Islet precursor cell (in vitro differentiated cells): ENCODE measurements at places on chromosomes 5 and 9.

- DNase-seq: no peak
Measured at GRCh38 chr5:122367456-122367855, 55.4 kb downstream of the SNCAIP start.

- no peak for DNase-seq
Measured at GRCh38 chr5:100872408-100873190, 30.5 kb downstream of the ST8SIA4 start.

- no peak for DNase-seq
Measured at GRCh38 chr5:158050421-158050820, 191.5 kb upstream of the CLINT1 start.

- DNase-seq: no peak
Measured at GRCh38 chr5:64144425-64145215, 21.0 kb upstream of the RNF180 start.

DNA sequence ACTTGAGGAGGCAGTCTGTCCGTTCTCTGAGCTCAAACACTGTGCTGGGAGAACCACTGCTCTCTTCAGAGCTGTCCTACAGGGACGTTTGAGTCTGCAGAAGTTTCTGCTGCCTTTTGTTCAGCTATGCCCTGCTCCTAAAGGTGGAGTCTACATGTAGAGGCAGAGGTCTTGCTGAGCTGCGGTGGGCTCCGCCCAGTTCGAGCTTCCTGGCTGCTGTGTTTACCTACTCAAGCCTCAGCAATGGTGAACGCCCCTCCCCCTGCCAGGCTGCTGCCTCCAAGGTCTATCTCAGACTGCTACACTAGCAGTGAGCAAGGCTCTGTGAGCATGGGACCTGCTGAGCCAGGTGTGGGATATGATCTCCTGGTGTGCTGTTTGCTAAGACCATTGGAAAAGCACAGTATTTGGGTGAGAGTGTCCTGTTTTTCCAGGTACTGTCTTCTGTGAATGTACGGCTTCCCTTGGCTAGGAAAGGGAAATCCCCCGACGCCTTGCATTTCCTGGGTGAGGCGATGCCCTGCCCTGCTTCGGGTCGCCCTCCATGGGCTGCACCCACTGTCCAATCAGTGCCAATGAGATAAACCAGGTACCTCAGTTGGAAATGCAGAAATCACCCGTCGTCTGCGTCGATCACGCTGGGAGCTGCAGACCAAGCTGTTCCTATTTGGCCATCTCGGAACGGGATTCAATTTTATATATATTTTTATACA is 58.5 kb downstream of the CNTRL start:
- DNase-seq: peak; percentile 74

- DNase-seq: peak; percentile 63
Measured at GRCh38 chr5:143543358-143544255, 140.1 kb upstream of the NR3C1 start.

GRCh38 chr9:133687856-133688761 is 50.0 kb downstream of the SARDH start:
- no peak for DNase-seq

GRCh38 chr9:123617286-123617685 is 261.3 kb downstream of the CRB2 start:
- no peak for DNase-seq

- peak; percentile 96 for DNase-seq
Measured at GRCh38 chr5:57889558-57889957, 406.9 kb upstream of the ACTBL2 start.

DNA sequence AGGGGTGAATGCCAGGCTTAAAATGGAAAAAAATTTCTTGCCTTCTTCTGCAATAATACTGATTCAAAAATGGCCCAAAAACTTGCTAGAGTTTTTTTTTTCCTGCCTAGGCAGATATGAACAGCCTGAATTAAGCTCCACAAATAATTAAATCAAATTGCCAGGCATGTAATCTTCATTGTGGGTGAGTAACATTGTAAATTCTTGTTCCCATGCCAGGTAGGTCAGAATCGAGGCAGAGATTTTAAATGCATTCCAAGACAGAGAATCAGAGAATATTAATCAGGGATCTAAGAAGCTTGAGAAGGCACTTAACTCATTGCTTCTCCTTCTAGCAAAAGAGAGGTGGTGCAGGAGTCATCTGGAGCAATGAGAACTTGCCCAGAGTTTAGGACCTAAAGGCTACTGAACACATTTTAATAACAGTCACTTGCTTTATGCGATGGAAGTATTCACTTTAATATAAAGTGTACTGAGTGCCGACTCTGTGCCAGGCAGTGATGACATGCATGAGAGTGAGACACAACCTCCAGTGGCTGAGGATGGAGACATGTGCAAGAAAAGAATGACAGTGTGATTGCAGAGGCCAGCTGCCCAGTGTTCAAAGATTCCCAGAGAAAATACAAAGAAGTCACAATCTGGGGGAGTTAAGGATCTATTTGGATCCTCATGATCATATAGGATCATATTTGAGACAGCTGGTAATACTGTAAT is 102.3 kb downstream of the APBA1 start:
- DNase-seq: no peak

GRCh38 chr9:120362446-120362845 is 217.5 kb downstream of the CDK5RAP2 start:
- DNase-seq: no peak

- DNase-seq: no peak
Measured at GRCh38 chr5:85663708-85664031, 954.1 kb upstream of the COX7C start.

DNA sequence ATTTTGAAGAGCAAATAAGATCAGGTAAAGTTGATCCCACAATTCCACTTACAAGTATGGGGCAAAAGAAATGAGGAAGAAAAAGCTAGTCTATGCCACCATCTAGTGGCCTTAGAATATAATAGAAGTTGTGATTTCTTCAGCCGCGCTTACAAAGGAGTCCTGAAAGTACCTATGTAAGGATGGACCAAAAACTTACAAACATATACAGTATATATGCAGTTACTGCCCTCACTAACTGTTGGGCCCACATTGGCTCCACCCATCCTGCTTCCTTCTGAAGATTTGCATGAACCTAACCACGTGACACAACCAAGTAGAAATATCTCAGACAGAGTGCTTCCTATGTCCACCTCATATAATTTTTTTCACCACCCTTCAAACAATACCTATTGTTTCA is 11.7 kb upstream of the OR13D1 start:
- no peak for DNase-seq

DNA sequence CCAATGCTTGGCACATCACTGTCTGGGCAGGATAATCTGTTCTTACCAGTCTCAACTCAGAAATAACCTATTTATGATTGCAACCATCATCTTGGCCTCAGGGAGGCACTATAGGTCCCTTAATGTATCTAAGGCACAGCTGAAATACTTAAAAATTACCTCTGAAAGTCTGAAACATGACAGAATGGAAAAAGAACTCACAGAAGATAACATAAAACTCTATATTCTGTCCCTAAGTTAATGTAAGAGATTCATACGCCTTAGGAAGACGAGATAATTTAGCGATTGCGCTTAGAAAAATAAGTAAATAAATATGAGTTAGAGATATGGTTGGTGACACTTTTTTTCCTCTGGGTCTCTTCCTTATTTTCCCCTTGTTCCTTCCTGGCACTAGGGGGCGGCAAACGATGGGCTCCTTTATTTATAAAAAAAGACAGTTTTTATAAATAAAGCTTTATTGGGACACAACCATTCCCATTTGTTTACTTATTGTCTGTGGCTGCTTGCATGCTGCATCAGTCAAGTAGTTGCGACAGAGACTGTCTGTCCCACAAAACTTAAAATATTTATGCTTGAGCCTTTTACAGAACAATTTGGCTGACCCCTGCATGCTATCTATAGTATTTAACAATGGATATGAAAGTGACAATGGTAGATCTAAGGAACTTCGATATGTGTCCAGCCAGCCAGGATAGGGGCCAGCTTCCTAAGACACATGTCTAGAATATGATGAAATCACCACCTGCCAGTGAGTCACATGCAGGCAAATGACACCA is 79.6 kb downstream of the PDE4D start:
- DNase-seq: no peak
